ENCODE measurements at places on chromosomes 2 and 18.

DNA sequence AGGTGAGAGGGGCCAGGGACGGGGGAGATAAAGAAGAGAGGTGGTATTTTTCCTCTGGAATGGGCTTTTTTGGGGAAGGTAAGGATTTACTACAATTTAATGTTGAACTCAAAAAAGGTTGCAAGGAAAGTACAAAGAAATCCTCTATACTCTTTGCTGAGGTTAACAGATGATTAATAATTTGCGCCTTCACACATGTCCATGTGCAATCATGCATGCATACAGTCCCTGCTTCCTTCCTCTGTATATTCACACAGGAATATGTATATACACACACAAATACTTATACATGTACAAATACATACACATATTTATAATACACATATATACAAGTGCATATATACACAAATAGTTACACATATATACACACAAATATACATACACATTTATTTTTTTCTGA, 193.4 kb downstream of the NBAS start:
- no peak for DNase-seq

DNA sequence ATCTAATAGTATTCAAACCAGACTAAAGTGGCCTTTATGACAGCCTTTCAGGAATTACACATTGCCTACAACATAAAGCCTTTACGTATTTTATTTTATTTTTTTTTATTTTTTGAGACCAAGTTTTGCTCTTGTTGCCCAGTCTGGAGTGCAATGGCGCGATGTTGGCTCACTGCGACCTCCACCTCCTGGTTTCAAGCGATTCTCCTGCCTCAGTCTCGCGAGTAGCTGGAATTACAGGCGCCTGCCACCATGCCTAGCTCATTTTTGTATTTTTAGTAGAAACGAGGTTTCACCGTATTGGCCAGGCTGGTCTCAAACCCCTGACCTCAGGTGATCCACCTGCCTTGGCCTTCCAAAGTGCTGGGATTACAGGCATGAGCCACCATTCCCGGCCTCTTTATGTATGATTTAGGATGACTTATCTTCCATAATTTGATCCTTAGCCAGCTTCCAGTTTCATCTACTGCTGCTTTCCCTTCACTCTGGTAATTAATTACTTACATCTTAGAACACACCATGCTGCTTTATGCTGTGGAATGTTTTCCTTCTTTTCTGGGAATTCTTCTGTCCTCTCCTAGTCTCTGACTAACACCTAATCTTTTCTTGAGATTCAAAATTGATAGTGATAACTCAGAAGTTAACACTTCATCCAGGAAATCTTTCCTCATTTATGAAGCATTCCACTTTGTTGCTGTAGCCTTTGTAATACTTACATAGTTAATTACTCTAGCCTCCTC, 2.6 kb downstream of the USP14 start:
- no peak for DNase-seq

GRCh38 chr2:8154936-8155335, 526.9 kb upstream of the ID2 start:
- peak; percentile 6 for DNase-seq

DNA sequence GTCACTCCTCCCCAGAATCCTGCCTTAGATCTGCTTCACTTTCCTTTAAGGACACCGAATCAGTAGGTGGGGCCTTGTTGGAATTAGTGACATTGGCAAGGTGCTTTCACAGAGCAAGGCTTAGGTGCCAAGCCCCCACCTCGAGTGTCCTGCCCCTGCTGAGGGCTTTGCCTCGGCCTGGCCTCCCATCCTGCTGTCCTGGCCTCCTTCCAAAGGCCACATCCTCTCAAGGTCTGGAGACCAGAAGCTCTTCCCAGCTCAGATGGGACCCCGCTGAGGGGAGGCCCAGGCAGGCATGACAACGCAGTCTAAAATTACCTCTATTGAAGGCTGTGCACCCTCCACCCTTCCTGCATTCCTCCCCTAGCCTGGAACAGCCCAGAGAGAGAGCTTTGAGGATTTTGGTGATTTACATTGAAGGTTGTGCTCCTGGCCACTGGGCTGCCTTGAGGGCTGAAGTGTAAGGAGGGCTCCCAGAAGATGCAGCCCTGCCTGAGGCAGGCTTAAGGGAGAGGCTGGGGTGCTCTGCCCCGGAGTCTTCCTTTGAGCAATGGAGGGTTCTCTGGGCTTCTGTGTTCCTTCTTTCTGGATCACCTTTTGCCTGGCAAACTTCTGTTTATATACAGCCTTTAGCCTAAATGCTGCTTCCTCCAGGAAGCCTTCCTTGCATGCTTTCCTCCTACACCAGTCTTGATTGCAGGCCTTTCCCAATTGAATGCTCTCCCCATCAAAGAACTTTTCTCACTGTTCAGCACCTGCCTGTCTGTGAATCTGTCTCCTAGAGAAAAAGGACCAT, 154.4 kb downstream of the DDX1 start:
- no peak for DNase-seq

- no peak for DNase-seq
These were observed 267.6 kb downstream of the CD226 start for GRCh38 chr18:69680123-69680522.

- no peak for DNase-seq
These were observed 28.6 kb downstream of the GREB1 start for GRCh38 chr2:11562476-11562875.

Data from stimulated activated CD8-positive, alpha-beta memory T cell treated with anti-CD3 and anti-CD28 coated beads, Interleukin-4, amount 100 ng/mL, for 24 hours (primary cell).